Activated CD8-positive, alpha-beta T cell treated with anti-CD3 and anti-CD28 coated beads for 36 hours (primary cell): ENCODE measurements at places on chromosomes 6 and 20. TPM values are rescaled to one million over a fixed set of nuclear protein-coding genes. Genes with fewer than 3 reads are reported as not detected.

The OR2J3 gene
- total RNA-seq = not detected

The ENPP5 gene
- total RNA-seq = 0.68 TPM

The REM1 gene
- total RNA-seq = not detected

The RAB5IF gene
- total RNA-seq = 74.5 TPM

The SLC22A2 gene
- total RNA-seq = not detected

The HRH3 gene
- not detected for total RNA-seq

The BPIFB4 gene
- total RNA-seq = not detected

The GCNT2 gene
- total RNA-seq = 2.7 TPM

The FOXS1 gene
- total RNA-seq = not detected

The COL12A1 gene
- not detected for total RNA-seq

The ARMC12 gene
- total RNA-seq = 1.1 TPM

The PHF3 gene
- 45.6 TPM for total RNA-seq

The CLVS2 gene
- total RNA-seq = not detected

The SYCP2 gene
- total RNA-seq = 2.6 TPM
